ENCODE measurements at places on chromosomes 6 and 20. TPM values are rescaled to one million over a fixed set of nuclear protein-coding genes. Genes with fewer than 3 reads are reported as not detected.

Gene FOXA2
- not detected for total RNA-seq

Gene EYA4
- 11.9 TPM for total RNA-seq

DNA sequence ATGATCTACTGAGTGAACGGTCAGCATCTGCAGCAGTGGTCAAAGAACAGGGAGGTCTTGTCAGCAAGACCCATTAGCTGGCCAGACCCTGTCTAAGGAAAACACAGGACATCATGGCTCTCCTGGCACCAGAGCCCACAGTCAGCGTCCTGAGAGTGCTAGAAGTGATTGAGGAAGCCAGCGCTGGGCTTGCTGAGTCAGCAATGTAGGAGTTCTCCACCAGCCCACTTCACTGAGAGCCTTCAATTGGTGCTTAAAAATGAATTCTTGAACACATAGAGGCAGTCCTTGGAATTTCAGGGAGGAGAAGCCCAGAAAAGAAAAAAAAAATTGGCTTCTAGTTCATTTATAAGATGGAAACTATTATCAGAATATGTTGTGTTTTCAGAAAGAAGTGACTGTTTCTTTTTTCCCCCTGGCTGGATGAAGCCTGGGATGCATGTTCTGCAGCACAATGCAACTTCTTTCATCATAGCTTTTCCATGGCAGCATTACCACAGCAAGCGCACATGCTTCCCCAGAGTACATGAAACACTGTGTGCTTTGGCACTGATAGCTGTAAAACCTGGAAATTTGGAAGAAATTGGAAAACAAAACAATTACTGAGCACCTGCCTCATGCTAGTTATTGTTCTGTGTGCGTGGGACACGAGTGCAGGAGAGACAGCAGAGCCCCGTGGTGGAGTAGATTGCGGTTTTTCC is 899.9 kb downstream of the C6orf118 start:
- DNase-seq = no peak

- no peak for DNase-seq
These were observed 102.3 kb downstream of the EDN1 start for GRCh38 chr6:12392490-12392889.

- DNase-seq = no peak
These were observed 19.4 kb upstream of the LRFN2 start for GRCh38 chr6:40606526-40606925.

DNA sequence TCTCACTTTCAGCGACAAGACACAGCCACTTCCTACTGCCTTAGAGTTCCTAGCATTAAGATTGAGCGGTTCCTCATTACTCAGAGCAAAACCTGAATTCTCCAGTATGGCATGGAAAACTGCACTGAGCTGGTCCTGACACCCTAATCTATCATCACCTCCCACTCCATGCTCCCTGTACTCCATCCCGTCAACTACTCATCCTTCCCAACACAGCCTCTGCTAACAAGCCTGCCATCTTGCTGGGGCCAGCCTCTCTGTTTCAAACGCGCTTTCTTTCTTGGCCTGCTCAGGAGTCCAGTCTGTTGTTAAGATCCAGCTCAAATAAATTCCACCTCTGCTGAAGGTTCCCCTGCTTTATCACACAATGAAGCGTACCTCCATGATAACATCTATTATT is 12.0 kb downstream of the PRKN start:
- no peak for DNase-seq

- peak; percentile 10 for DNase-seq
These were observed 28.4 kb downstream of the IL20RA start for GRCh38 chr6:137016356-137016755.

DNA sequence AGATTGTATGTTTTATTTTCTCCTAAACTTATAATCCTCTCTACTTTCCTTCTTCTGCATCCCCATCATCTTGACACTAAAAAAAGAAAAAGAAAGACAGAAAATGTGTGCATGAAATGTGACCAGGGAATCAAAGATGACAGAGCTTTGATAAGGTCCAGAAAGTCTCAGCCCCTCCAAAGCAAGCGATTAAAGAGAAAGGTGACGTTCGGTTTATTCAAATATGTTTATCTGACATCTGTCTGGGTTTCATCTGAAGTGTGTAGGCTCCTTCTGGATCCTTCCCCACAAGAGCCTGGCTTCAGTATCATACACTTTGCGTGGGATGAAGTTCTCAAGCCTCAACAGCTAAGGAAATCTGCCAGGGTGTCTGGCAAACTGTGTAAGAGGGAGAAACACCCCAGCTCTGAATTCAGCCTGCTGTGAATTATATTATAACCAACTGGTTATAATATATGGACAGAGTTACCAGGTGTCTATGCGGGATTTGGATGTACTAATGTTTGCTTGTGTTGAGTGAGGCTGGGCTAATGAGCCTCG is 263.0 kb downstream of the ZNF217 start:
- no peak for DNase-seq
